Hindlimb muscle (tissue), 1 donor: ENCODE measurements at places on chromosomes 12 and 14.
A peak's percentile ranks its signal among the peaks of the same experiment; 100 is the strongest.

DNA sequence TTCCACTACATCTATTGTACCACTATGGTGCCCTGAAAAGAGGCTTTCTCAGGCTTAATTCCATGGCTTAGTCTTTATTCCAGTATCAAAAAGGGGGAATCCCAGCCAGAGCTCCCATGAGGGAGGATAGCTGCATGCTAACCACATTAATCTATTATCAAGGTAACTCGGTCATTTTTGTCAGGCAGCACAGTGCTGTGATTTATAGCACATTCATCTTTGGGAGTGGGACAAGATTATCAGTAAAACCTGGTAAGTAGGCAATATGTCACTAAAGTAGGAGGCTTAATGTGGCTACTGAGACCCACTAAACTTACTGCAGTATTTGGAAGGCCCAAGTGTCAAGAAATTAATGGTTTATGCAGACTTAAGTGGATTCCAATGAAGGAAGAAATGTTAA lies 58.9 kb downstream of the DAD1 start:
- no peak for DNase-seq

- no peak for DNase-seq
These were observed 864.2 kb upstream of the MGAT4C start for GRCh38 chr12:87120440-87120839.

DNA sequence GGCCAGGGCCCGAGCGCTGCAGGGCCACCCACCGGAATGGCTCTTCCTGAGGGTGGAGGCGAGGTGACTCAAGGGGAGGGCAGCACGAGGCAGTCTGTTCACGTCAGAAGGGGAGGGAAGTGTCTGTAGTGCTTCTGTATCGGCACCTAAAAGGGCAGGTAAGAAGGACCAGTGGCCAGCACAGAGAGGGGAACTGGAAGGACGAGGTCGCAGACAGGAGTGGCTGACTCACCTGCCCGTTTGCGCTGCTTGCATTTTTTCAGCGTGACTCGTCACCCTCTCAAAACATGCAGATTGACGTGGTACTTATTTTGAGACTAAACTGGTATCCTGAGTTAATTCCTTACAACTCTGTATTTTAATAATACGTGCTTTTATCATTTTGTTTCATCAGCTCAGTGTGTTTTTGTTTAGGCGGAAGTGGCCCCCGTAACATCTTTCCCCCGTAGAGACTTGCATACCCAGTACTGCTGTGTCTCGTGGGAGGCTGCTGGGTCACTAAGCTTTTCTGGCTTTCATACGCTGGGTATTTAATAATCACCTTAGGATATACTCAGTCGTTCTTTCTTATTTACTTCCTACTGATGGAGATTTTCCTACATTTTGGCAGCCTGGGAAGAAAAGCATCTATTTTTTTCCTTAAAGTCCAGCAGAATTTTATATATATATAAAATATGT lies 26.4 kb downstream of the SFSWAP start:
- no peak for DNase-seq

- DNase-seq, result no peak
These were observed 140.5 kb downstream of the ZFP36L1 start for GRCh38 chr14:68652433-68652690.

- DNase-seq, result peak; percentile 38
These were observed 331.4 kb downstream of the TMTC2 start for GRCh38 chr12:83018088-83018487.

DNA sequence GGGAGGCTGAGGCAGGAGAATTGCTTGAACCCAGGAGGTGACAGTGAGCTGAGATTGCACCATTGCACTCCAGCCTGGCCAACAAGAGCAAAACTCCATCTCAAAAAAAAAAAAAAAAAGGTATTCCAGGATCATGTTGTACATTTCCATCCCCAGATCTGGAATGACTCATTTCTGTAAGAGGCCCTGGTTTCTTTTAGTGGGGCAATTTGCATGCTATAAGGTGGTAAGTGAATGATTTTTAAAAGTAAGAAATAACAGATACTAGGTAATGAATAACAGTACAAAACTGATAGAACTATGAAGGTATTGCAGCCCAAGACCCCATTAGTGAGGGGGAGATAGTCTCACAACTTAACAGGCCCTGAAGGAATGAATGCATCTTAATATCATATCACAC lies 17.7 kb upstream of the ADCK1 start:
- no peak for DNase-seq

- DNase-seq, result peak; percentile 63
These were observed 25.9 kb upstream of the LGALS3 start for GRCh38 chr14:55103005-55103640.

DNA sequence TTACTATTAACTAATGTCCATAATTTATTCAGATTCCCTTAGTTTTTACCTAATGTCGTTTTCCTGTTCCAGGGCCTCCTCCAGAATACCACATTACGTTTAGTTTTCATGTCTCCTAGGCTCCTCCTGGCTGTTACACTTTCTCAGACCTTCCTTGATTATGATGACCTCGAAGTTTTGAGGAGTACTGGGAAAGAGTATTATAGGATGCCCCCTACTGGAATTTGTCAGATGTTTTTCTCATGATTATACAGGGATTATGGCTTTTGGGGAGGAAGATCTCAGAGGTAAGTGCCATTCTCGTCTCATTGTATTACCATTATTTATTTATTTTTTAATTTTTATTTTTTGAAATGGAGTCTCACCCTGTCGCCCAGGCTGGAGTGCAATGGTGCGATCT lies 17.7 kb upstream of the C1S start:
- no peak for DNase-seq

GRCh38 chr14:59406454-59407245 lies 58.5 kb downstream of the GPR135 start:
- DNase-seq, result no peak

GRCh38 chr12:65673156-65673690 lies 151.1 kb upstream of the HMGA2 start:
- DNase-seq, result no peak

GRCh38 chr12:4962539-4963486 lies 53.1 kb downstream of the KCNA1 start:
- DNase-seq, result no peak

DNA sequence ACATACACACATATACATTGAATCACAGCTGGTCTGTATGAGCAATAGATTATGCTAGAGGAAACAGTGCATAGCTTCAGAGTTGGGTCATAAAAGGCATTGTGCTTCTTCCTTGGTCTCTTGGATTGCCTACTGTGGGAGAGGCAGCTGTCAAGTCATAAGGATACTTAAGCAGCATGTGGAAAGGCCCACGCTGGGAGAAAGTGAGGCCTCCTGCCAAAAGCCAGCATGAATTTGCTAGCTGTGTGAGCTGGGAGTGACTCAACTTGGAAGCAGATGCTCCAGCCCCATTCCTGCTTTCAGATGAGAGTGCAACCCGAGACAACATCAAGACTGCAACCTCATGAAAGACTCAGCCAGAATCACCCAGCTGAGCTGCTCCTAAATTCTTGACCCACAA lies 311.9 kb upstream of the TBX3 start:
- no peak for DNase-seq

- DNase-seq, result no peak
These were observed 58.8 kb downstream of the STON2 start for GRCh38 chr14:81341370-81341769.

GRCh38 chr12:132407451-132407961 lies 78.1 kb upstream of the GALNT9 start:
- DNase-seq, result no peak

DNA sequence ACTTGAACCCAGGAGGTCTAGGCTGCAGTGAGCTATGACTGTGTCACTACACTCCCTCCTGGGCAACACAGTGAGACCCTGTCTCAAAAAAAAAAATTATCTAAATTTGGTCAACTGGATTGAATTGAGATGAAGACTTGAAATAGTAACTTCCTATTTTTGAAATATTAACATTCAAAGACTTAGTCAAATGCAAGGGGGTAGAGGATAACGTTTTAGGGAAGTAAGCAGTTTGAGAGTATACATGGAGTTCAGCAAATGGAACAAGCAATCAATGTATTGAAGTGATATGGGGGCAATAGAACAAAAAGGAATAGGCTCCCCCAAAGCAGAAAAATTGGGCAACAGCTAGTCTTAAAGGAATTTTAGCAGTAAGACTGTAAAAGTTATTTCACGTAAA lies 4.6 kb upstream of the MFAP5 start:
- DNase-seq, result no peak

GRCh38 chr14:63209160-63209559 lies 4.9 kb downstream of the RHOJ start:
- DNase-seq, result no peak

GRCh38 chr12:9361879-9362326 lies 153.7 kb upstream of the PZP start:
- no peak for DNase-seq

DNA sequence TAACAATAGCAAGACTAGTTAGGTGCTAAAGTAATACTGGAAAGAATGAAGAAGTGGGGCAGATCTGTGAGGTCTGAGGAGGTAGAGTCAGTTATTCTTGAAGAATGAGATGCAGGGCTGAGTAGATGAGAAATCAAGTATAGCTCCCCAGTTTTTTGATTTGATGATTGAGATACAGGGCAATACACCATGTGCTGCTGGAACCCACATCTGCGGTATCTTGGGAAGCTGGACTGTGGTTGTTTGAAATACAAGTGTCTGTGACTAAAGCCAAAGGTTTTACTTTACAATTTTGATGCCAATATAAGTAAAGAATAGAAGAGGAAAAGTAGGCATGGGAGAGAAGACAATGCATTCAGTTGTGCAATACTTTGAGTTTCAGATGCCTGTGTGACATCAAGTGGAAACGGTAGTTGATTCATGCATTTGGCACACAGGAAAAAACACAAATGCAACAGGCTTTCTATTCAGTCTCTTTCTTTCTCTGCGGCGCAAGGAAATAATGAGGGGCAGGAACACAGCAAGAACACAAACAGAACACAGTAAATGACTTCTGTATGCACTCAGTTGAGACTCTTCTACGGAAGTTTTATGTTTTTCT lies 190.2 kb upstream of the SLC38A2 start:
- DNase-seq, result no peak

- DNase-seq, result no peak
These were observed 53.8 kb downstream of the TRPV4 start for GRCh38 chr12:109779382-109779781.

DNA sequence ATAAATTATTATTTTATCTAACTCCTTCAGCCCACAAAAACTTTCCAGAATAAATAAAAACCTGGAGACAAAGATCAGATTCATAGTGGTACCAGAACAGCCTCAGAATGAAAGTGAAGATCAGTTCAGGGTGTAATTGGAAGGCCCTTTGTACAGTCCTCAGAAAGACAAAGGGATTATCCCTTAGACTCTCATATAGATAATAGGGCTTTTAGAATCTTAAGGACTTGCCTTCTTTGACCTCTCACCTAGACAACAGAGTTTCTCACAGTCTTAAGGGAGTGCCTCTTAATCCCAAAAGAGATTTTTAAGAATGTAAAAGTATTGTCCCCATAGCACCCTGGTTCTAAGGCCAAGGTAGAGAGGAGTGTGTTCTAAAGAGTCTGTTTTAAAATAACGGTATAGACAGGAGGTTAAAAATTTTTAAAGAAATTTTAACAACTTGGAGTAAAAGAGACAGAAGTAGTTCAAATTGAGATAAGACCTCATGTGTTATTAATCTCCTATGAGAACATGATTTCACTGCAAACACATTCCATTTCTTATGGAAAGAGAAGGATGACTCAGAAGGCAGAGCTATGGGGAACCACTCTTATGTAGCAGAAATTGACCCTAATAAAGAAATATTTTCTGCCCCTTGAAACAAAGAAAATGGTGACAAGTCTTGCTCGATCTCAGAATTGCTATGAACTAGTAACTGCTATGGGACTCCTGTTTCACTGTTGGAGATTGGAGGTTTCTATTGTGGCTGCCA lies 24.2 kb upstream of the NOVA1 start:
- DNase-seq, result no peak

DNA sequence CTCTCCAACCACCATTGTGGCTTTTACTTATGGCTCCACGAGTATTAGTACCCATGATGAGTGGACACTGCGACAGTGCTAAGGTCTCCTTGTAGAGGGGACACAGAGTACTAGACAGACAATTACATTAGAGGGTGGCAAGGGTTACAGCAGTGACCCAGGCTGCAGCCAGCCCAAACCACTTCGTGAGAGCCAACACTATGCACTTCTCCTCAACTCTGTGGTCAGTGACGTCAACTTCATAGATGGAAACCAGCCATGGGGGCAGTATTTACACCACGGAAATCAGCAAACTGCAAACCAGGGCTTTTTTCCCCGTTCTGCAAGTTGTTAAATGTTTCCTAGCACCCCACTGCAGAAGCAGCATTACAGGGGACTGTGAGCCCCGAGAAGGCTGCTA lies 61.6 kb upstream of the ZFP36L1 start:
- no peak for DNase-seq

- DNase-seq, result peak; percentile 7
These were observed 40.9 kb downstream of the SLC4A8 start for GRCh38 chr12:51465491-51465890.

DNA sequence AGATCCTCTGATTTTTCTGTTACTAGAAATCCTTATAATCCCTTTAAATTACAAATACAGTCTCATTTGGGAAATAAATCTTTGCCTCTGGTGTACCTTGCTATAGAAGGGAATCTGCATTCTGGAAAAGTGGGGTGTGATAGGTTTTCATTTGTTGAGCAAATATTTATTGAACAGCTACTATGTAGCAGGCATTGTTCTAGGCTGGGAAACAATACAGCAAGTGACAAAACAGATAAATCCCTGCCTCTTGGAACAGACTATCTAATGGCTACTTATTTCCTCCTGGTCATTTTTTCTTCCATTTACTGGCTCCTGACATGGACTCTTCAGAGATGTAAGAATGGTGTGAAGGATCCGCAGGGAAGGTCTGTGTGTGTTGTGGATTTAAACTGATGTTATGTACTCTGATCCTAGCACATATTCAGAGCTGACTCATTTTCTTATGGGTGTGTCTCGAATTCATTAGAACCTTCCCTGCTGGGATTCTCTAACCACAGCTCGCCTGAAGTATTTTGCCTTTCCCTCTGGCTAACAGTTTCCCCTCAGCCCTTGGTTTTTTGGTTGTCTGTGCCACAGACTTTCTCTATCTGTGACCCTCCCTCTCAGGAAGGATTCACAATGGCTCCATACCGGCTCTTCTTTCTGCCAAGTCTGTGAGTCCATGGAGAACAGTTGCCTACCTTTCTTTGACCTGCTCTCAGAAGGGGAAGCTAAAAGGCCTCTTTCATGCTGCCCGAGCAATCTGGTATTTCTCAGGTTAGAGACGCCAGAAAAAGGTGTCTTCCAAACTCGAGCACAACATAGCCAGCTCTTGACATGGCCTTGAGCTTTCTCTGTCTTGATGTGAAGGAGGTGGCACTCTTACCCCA lies 53.7 kb downstream of the TMTC2 start:
- no peak for DNase-seq

- DNase-seq, result no peak
These were observed 27.7 kb downstream of the JKAMP start for GRCh38 chr14:59511916-59512575.

GRCh38 chr14:39268393-39268792 lies 34.7 kb downstream of the MIA2 start:
- DNase-seq, result no peak

GRCh38 chr14:105498430-105499255 lies 7.6 kb downstream of the TEDC1 start:
- DNase-seq, result no peak

GRCh38 chr12:66087365-66087943 lies 43.1 kb downstream of the LLPH start:
- DNase-seq, result peak; percentile 69

GRCh38 chr14:29216268-29217232 lies 450.0 kb downstream of the FOXG1 start:
- DNase-seq, result no peak
